Tongue (tissue), 3 donors: ENCODE measurements at places on chromosomes 13 and 19.

GRCh38 chr19:1173159-1173844, 766 bp downstream of the SBNO2 start:
- DNase-seq = no peak

DNA sequence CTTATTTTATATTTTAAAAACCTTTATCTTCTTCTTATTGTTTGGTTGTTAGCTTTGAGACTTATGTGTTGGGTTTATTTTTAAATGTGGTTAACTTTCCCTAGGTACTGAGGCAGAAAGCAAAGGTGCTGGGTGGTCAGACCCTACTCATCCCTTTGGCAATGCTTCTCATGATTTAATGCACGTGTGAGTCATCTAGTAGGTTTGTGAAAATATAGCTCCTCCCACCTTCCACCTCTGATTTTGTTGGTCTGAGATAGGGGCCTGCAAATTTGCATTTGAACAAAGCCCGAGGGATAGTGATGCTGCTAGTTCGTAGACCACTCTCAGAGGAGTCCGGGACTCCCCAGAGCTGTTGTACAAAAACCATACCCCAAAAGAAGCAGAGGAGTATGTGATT, 771.3 kb upstream of the ARGLU1 start:
- DNase-seq = no peak

- no peak for DNase-seq
Observed at GRCh38 chr19:6343462-6343861, 10.1 kb upstream of the ACER1 start.

DNA sequence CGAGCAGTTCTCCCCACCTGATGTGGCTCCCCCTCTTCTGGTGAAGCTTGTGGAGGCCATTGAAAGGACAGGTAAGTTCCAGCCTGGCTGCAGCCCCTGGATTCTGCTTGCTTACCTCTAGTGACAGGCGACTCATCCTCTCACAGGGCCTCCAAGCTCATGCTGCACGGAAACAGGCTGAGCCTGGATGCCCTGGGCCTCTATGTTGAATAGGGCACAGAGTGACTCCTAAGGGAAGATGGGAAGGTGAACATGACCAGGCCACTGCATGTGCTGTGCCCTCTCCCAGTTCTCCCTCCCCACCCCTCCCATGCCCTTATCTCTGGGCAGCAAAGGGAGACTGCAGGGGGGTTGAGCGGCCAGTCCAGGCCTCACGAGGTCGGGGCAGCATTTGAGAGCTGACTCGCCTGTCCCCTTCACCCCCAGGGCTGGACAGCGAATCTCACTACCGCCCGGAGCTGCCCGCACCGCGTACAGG, 7.6 kb downstream of the PIK3R2 start:
- no peak for DNase-seq

DNA sequence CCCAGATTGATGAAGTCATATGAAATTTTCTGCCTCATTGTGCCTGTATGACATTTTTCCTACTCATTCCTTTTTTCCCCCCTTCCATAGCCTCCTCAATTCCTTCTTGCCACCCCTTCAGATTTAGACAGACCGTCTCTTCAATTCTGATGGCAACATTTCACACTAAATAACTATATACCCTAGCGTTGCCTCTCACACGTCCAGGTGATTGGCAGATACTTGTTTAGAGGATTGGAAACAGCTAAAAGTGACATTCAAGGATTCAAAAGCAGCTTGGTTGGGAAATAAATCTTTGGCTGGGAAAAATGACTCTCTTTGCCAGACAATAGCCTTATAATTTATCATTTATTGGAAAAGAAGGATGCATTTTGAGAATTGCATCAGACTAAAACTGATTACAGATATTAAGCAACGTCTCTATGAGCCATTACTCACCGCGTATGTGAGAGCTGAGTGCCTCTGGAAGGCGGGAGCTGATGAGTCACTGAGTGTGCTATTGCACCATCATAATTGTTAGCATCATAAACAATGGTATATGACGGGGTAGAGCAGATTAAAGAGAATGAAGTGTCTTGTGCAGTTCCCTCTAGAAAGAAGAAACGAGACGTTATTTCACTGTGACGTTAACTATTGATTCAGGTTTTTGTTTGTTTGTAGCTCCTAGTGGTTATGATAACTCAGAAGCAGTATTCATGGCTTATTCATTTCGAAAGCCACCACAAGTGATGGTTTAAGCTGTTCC, 61.1 kb upstream of the FAM216B start:
- DNase-seq = no peak

DNA sequence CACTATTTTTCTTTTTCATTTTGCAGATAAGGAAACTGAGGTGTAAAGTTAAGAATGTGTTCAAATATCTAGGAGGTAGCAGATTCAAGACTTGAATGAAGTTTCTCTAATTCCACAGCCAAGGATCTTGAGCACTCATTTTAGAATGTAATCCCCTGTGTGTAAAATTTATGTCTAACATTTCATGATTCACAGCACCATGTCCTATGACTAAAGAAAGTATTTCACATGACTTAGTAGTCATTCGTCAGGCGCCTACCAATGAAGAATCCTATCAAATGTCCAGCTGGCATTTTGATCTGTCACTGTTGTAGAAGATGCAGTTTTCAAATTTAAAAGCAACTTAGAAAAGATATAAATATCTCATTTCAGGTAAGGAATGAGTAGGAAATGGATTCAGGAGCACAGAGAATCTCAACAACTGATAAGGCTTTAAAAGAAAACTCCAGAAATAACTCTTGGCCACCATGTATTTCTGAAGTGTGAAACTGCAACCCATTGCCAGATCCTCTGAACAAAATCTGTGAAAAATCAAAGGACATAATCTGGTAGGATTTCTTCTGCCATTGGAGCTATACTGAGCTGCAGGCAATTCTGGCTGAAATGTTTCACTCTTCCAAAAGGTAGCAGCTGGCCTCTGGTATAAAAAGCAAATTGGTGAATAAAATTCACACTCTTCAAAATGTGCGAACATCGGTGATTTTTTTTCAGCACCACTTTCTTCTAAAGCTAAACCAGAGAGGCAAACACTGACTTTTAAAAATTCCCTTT, 92.2 kb downstream of the DCLK1 start:
- no peak for DNase-seq
